Activated CD8-positive, alpha-beta memory T cell treated with anti-CD3 and anti-CD28 coated beads for 4 hours (primary cell): ENCODE measurements at places on chromosomes 13 and 19.

DNA sequence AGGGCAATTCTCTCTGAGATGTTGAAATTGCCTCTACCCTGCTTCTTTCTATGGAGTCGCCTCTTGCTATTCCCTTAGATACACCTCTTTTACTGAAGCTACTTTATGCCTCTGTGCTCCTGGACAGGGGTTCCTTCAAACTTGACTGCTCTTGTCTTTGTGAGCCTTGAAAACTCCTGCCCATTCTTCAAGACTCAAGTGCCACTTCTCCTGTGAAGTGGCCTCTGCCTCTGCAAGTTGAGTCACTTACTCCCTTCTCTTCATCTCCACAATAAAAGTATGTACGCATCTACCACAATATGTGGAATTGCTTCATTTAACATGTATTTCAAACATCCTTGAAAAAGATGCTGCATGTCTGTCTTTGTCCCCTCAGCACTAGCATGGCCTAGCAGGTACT, 66.0 kb upstream of the TPP2 start:
- no peak for DNase-seq

GRCh38 chr13:37657134-37657533, 58.6 kb upstream of the POSTN start:
- DNase-seq, result no peak

- DNase-seq, result no peak
Observed at GRCh38 chr13:43880214-43880855, 631 bp downstream of the LACC1 start.

GRCh38 chr19:23505738-23506137, 110.5 kb upstream of the ZNF91 start:
- DNase-seq, result no peak

- DNase-seq, result no peak
Observed at GRCh38 chr19:17794731-17795494, at the start of gene B3GNT3. TSS of gene B3GNT3 (plus strand) at chr19:17795138. CDS start at chr19:17807808, 12,670 bp downstream.

DNA sequence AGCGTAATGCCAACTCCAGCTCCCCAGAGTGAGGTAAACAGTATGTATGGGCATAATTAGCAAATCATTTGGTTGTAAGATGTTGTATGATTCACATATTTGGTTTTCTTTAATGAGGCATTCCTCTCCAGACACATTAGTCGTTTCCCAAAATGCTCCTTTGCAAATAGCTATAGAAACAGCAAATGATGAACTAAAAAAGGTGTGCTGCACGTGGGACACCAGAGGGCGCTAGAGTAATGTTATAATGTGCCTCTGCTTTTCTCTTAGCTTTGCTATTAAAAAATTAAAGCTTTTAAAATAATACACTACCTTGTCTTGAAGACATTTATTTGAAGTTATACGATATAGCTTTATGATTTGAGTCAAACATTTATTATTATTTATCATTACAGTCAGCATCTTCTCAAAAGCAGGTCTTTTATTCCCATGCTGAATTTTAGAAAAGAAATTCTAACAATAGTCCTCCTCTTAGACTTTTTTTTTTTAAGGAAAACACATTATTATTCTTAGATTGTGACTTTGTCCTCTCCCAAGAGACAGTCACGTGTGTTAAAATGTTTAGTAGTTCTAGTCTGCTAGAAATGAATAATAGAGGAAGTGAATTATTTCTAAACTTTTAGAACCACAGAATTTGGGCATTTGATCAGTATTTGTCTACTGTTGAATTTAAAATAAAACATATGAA, 121.6 kb upstream of the FRY start:
- no peak for DNase-seq

DNA sequence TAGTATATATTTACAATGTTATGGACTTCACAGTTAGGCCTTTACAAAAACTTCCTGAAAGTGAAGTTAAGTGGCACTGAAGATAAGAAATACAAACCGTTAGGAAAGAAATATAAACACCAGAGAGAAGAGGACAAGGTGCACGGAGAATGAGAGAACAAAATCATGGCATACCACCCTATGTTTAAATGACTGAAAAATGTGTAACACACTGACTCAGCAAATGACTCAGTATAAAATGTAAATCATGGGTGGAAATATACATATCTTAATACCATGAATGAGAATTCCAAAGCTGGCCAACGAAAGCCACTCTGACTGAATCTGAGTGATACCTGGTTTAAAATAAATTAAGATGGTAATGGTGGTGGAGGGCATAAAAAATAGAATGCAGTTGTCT, 260.8 kb downstream of the DNAJC15 start:
- no peak for DNase-seq

DNA sequence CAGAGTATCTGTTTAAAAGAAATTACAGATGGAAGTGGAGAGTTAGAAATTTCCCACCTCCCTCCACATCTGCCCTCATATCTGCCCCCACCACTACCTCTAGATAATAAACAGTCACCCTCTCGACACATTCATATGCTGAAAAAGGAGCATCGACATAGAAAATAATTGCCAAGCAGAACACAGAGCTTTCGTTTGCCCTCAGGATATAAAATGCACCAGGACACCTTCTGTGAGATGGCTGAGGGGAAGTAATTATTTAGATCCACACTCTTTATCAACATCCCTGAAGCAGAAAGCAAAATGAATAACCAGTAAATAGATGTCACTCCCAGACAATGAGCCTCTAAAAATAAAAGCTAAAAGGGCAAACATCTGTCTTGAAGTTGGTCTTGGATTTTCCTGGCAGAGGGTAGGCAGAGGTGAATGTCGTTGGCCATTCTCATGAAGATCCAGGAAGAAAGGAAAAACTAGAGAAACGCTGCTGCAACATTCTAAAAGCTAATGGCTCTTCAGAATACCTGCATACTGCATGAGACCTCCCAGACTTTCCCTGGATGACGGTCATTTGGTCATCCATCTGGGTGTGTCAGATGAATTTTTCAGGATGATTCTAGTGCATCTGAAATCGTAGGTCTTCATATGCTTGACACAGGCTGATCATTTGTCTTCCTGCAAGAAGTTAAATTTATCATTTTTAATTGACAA, 527.5 kb downstream of the RFC3 start:
- DNase-seq, result no peak

GRCh38 chr19:39426170-39426569, 9.6 kb downstream of the RPS16 start:
- DNase-seq, result no peak

DNA sequence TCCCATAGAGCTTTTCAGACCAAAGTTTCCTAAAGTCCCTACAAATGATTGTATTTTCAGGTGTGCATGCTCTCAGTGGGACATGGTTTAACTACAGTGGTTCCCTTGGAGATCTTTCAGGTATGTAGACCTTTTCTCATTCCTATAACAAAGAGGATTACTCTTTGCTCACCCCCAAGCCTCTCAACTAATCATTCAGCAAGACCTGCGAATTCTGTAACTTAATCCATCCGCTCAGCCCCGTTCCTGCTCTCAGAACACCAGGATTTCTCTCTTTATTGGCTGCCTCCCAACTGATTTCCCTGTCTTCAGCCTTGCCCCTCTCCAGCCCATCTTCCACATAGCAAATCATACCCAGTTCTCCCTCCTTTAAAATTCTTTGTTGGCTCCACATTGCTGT, 253.6 kb downstream of the MTUS2 start:
- no peak for DNase-seq

- no peak for DNase-seq
Observed at GRCh38 chr13:25132751-25133390, 36.9 kb downstream of the PABPC3 start.

DNA sequence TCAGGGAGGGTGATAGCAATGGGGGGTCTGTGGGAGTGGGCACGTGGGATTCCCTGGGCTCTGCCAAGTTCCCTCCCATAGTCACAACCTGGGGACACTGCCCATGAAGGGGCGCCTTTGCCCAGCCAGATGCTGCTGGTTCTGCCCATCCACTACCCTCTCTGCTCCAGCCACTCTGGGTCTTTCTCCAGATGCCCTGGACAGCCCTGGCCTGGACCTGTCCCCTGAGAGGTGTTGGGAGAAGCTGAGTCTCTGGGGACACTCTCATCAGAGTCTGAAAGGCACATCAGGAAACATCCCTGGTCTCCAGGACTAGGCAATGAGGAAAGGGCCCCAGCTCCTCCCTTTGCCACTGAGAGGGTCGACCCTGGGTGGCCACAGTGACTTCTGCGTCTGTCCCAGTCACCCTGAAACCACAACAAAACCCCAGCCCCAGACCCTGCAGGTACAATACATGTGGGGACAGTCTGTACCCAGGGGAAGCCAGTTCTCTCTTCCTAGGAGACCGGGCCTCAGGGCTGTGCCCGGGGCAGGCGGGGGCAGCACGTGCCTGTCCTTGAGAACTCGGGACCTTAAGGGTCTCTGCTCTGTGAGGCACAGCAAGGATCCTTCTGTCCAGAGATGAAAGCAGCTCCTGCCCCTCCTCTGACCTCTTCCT, 9.3 kb upstream of the CEACAM7 start:
- no peak for DNase-seq

DNA sequence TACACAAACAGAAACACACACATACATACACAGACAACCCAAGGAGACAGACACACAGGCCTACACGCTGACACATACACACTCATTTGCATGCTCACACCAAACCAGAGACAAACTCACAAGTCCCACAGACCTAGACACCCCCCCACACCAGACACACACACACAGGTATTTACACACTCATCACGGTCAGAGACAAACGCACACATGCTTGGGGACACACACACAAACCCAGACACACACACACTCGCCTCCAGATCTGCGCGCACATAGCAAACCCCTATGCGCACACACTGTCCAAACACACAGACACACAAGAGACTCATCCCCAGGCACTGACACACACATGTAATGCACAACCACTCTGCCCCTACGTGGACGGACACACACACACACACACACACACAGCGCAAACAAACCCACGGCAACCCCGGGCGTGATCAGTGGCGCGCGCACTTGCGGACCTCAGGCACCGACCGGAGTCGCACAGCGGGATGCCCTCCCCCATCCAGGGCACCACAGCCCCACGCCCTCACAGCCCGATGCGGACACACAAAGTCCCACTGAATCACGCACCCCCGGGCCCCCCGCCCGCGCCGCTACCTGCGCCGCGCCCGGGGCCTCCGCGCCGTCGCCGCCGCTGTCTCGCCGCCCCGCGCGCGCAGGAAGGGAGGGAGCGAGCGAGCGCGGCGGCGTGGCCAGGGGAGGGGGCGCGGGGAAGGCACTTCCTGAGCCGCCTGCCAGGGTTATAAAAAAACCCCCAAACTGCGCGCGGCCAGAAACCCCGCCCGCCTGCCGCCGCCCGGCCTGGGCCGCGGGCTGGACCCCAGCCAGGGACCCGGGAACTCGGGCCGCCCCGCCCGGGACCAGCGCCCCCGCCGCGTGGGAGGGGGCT, at the start of gene ADAMTS10:
TSS of gene ADAMTS10 (minus strand) at position 675 of the 895 bp plus-strand sequence. CDS start 5,005 bp downstream, outside the sequence.
- no peak for DNase-seq

DNA sequence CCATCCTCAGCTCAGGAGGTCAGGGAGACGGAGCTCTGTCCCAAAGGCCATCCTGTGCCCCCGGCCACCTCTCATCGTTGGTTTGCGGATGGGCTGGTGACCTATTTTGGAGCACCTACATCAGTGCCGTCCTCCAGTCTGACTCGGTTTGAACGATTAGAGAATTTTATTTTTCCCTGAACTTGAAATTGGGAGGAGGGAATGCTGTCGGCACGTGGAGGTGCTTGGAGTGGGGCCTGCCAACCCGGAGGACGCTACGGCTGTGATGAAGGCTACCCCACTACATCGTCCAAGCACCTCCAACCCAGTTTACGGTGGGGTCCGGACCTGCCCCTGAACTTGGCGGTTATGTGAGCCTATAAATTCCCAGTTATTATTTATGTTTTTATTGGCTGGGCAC, 3.0 kb upstream of the ZNF554 start:
- no peak for DNase-seq

GRCh38 chr19:46189971-46190888, 39.3 kb upstream of the IGFL1 start:
- DNase-seq, result no peak

DNA sequence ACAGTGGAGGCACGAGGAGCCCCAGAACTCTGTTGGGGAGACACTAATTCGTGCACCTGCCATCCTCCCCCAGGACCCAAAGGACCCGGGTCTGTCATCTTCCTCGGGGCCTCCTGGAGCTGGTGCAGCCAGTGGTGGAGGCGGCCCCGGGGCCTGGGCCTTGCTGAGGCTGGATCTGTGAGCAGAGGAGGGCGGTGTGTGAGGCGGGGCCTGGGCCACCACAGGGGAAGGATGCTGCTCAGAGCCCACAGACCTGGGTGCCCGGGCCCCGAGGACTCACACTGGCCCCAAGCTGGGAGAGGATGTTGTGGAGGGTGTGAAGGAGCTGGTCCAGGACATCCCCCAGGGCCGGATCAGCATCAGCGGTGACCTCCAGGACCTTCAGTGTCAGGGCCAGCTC, 8.3 kb downstream of the IFNL3 start:
- no peak for DNase-seq

DNA sequence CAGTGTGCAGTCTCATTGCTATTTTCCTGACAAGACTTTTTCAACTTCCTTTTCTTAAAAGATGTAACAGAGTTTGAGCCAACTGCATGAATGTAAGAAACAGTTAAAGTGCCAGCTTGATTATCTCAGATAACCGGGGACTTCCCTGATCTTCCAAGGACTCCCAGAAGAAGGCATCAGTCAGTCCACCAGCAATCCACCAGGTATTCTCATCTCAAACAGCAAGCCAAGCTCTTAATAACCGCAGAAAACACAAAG, 350.1 kb downstream of the LIG4 start:
- no peak for DNase-seq

DNA sequence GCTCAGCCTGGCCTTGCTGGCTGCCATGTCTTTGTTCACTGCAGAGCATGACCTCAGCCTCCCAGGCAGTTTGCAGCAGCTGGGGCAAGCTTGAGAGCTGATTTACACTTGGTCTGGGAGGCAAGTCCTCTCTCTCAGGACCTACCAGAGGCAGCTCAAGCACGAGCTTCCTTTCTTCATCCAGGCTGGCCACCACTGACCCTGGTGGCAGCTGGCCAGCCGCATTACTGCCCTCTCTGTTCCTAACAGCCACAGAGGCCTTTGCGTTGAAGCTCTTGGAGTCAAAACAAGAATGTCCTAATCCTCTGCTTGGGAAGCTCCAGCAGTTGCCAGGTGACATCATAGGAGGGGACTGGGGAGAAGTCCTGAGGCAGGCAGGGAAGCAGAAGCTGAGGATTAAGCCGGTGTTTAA, 85.7 kb downstream of the NUFIP1 start:
- DNase-seq, result no peak

- no peak for DNase-seq
Observed at GRCh38 chr13:100334214-100334613, 245.3 kb downstream of the PCCA start.

DNA sequence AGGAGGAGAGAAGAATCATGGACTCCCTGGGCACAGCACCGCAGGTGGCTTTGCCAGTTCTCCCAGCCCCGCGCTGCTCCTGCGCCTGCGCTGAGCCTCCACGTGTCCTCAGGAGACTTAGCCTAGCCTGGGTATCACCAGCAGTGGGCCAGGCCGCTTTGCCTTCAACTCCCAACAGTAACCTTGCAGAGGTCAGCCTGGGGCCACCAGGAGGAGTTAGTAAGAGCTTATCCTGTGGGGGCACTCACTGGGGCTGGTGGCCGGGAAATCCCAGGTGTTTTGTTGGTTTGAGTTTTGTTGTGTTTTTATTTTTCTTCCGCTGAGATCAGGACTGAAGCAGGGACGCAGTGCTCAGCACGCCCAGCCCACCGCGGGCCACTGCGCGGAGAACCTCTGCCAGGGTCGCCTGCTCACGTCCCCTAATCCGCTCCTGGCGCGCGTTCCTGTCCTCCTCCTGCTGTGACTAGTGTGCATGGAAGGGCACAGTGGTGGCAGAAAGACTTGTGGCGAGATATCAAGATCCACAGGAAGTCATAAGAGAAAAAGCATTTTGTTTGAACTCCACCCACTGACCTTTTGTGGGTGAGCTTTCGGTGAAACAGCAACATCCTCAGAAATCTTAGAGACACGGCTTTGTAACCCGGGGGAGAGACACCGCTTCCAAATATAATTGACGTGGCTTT, 207.4 kb upstream of the RFC3 start:
- peak; percentile 15 for DNase-seq
